HCT116 (cell line): ENCODE measurements at places on chromosomes 3 and 15. TPM values are rescaled to one million over a fixed set of nuclear protein-coding genes. Genes with fewer than 3 reads are reported as not detected.

- DNase-seq, result no peak
Measured at GRCh38 chr3:127139601-127140500, 53.1 kb upstream of the PRR23E start.

- DNase-seq, result no peak
Measured at GRCh38 chr3:48830715-48831114, 17.0 kb downstream of the PRKAR2A start.

The SI gene
- not detected for total RNA-seq

- DNase-seq, result no peak
Measured at GRCh38 chr3:176699288-176699687, 498.0 kb downstream of the TBL1XR1 start.

DNA sequence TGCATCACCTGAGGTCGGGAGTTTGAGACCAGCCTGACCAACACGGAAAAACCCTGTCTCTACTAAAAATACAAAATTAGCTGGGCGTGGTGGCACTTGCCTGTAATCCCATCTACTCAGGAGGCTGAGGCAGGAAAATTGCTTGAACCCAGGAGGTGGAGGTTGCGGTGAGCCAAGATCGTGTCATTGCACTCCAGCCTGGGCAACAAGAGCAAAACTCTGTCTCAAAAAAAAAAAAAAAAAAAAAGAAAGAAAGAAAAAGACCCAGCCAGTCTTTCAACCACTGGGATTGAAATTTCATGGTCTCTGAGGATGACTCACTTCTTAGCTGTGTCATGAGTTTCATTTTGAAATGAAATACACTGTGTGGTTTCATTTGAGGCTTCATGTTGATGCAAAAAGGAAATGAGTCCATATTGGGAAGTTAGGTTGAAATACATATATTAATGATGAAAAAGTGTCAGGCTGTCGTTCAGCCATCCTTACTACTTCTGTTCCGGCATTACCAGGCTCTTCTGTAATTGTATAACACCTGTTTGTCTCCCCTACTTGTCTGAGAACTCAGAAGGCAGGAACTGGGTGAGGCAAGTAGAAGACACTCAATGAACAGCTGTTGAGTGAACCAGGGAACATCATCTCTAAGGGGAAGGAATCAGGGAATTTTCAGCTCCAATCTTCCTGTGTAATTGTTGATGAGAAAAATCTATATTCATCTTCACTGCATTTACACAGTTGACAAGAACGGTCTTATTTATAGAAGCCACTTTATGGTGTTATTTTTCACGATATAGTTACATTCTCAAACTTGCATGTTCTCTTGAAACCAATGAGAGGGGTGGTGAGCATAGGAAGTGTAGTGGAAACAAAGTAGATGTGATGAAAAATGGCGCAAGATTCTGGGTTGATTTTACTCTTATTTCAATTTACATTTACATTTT lies 87.4 kb downstream of the NFKBIZ start:
- DNase-seq, result no peak
